ENCODE measurements at places on chromosomes 11 and 22.

DNA sequence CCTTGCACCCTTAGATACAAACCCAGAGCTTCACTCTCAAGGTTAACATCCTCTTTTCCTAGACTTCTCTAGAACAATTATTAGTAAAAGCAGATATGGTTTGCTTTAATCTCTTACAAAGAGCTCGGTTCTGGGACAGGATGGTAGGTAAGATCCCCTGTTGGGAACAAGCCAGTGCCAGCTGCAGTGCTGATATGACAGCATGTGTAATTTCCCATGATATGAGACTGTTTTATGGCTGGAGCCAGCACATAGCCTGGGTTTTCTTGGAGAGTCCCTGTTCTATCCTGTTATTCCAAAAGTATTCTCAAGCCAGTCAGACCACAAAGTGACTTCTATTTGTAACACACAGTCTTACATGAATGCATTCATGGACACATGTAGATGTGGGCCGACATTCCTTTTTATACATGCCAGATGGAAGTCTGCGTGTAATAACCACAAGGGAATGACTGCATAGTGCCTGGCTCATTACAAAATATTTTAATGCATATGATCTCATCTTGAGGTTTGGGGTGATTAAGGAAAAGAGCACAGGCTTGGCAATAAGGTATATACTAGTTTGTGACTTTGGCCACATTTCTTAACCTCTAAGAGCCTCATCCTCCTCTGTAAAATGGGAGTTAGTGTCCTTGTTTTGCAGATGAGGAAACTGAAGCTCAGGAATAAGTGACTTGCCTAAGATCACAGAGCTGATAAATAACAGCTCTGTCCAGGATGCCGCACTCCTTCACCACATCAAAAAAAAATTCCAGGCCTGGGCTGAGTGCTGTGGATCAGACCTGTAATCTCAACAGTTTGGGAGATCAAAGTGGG is 21.8 kb downstream of the CLMP start:
- DNase-seq: no peak

DNA sequence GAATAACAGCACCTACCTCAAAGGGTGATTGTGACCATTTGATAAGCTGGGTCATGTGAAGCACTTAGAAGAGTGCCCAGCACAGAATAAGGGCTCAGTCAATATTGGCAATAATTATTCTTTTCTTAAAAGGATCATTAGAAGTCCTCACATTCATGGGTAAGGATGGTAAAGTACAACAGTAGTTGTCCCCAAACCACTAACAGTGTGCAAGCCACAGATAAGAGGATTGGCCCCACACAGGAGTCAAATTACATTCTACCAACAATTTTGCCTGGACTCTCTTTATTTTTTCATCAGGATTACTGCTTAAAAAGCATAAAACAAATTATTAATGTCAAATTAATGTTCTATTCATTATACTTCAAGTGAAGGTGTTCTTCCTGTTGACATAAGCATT is 271.5 kb upstream of the PDGFD start:
- DNase-seq: no peak

GRCh38 chr11:117786135-117786870 is 10.7 kb downstream of the DSCAML1 start:
- no peak for DNase-seq

- DNase-seq: no peak
These were observed 25.5 kb upstream of the DGKZ start for GRCh38 chr11:46321757-46322156.

GRCh38 chr11:67270256-67271204 is 4.3 kb downstream of the GRK2 start:
- no peak for DNase-seq

GRCh38 chr11:45817191-45817590 is 12.2 kb downstream of the SLC35C1 start:
- DNase-seq: peak; percentile 62

DNA sequence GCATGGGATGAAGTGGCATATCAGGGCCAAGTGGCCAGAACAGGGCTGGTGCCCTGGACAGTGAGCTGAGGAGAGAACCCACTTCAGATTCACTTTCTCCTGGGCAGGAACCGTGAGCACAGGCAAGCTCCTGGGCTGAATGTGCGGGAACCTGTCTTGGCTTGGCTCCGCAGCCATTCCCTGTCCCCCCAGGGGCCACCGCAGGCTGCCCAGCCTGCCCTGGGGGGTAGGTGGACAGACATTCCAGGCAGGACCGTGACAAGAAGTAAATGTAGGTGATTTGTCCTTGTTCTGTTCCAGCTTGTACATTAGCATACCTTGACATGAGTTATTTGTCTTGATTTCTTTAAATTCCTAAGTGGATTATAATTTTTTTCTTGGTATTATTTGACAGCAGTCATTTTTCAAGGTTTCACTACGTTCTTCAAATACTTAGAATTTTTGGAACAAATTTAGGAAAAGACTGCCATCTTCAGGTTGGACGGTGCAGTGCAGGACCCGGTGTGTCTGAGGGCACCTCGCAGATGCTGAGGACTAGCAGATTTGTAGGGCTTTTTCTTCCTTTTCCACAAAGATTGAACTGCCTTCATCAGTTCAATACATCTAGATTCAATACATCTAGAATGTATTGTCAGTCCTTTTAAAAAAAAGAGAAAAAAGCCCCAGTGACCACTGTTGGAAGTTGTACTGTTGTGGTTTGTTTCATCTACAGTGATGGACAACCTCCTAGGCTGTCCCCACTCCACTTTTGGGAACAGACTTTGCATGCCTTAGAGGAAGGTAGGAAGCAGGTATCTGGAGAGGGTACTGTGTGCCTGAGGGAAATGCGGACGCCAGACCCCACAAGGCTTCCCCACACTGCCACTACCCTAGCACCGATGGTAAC is 115.1 kb upstream of the RASSF10 start:
- peak; percentile 59 for DNase-seq

DNA sequence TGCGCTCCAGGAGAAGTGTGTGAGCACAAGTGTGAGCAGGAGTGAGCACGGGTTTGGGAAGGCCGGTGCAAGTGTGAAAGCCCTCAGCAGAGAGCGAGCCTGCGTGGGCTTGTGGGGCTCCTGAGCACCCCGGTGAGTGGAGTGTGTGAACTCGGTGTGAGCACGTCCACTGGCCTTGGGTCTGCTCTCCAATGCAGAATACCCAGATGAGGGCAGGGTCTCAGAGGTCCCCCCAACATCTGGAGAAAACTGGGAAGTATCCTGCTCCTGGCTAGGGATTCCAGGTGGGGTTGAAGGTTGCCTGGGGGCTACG is 1.2 kb downstream of the ESRRA start:
- DNase-seq: no peak

- no peak for DNase-seq
These were observed 7.0 kb downstream of the BEST1 start for GRCh38 chr11:61957021-61957770.

- no peak for DNase-seq
These were observed 78.8 kb upstream of the TOP3B start for GRCh38 chr22:22061085-22062077.
